Fibroblast of skin of scalp (primary cell): ENCODE measurements at places on chromosomes 12 and 14.

DNA sequence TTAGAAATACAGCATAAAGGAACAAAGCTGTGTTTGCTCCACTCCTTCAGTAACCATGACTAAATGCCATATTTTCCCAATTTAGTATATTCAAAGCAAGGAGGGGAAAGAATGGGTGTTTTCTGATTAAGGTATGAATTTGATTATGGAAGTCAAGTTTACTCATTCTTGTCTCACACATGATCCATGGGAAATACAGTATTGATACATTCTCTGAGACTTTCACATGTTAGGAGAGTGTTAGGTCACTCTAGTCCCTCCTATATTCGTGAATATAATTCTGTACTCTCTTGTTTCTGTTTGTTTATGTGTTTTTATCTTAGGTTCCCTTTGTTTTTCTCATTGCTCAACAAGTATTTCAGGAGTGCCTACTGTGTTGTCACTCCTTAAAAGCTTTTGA lies 42.4 kb downstream of the TTLL5 start:
- no peak for DNase-seq

DNA sequence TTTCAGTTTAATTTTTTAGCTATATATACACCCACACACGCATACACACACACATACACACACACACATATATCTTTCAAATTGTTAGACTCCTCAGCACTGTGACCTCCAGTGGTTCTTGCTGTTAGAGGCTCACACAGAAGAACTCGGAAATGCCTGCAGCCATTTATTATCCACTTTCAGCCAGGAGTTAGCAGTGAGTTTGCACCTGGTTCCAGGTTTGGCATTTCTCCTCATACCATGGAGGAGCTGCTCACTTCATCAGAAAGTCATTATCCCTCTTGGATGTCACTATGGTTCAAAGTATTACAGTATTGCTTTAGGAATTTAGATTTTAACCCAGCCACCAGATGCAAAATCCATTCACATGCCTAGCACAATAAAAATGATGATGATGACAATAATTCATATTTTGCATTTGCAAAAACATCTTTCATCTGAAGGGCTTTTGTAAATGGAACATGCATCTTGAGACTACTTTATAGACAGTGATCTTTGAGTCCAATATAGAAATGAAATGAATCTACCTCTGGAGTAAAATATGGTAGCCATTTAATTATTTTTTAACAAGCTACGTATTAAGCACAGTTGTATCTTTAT lies 42.3 kb downstream of the NPAS3 start:
- DNase-seq = no peak

- no peak for DNase-seq
Measured at GRCh38 chr12:28824193-28824846, 324.8 kb upstream of the FAR2 start.

DNA sequence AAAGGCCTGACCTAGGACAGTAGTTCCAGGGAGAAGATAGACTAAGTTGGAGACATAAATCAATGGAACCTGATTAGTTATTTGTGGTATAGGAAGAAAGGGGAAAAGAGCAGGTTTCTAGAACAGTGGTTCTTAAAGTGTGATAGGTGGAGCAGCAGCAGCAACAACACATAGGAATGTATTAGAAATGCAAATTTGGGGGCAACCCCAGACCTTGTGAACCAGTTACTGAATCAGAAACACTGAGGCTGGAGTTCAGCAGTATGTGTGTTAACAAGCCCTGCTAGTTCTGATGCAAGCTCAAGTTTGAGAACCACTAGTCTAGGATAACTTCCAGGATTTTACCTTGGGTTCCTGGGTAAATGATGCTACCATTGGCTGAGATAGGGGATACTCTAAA lies 308.7 kb downstream of the EMP1 start:
- no peak for DNase-seq

DNA sequence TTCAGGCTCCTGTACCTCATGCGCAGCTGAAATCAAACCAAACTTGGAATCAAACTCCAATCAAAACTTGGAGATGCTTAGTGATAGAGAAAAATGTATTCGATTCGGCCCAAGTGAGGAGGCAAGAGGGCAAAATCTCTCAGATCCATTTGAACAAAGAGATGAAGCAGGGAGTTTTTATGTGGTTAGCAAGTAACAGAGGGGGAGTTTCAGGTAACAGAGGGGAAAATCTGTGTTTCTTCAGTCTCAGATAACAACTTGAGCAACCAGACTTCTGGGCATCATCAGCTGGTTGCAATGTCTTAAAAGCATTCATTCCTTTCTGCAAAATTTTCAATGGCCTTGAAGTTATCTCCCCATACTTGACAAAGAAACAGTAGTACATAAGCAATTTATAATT lies 245.1 kb upstream of the AVPR1A start:
- DNase-seq = no peak

DNA sequence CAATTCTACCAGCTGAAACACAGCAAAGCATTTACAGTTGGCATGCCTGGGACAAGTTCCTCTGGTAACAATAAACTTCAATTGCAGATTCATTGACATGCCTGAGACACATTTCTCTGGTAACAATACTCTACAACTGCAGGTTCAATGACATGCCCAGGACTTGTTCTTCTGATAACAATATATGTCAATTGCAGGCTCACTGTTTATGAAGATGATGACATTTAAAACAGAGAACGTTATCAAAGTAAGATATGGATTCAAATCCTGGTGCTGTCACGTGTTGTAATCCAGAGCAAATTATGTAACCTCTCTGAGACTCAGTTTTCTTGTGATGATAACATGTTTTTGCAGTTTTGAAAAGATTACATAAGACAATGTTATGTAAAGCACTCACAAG lies 20.5 kb downstream of the KITLG start:
- DNase-seq = no peak

DNA sequence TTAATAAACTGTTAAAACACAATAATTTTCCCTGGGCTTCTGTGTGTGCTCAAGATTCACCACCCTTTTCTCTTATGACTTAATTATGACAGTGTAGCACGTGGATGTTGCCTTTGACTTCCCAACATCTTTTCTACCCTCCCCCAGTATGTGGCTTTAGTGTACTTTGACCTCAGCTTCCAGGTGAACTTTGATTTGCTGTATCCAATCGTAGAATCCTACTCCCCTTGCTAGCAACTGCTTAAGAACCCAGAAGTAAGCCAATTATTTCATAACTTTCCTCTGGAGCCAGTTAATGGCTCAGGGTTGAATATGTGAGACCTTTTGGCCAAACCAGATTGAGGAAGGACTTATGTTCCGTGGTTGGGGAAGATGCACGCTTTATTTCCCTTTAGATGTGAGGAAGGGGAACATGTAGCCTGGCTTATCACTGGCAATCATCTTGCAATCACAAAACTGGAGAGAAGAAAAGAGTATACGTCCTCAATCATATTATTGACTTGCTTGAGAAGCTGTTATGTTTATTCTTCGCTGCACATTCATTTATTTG lies 259.6 kb upstream of the ATP2B1 start:
- no peak for DNase-seq

DNA sequence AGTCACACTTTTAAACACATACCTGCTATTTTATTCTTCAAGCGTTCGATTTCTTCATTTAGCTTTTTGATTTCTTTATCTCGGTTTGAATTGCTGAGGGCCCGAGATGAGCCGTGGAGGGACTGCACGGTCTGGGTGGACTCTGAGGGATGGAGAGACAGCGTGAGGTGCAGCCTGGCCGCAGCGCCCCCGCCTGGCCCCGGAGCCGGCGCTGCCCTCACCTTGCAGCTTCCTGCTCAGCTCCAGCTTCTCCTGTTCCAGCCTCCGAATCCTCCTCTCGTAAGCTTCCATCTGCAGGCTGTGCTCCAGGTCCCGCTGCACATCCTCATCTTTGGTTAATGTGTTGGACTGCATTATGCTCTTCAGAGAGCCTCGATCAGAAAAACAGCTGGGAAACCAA lies 53.2 kb downstream of the AMN start:
- no peak for DNase-seq

DNA sequence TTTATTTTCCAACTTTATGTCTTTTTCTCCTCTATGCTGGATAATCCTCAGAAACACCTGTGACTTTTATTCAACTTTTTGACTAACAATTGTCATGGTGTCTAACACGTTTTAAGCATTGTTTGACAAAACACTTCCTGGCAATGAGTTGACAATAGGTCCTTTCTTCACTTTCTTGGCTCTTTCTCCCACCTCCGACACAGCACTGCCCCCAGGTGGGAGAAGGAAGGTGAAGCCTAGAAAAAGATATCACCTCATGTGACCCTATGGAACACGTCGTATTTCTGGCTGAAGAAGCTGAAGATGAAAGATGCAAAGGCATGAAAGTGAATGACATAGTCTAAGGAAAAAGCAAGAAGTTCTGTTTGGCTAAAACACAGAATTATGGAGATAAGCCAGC lies 430.0 kb downstream of the ETNK1 start:
- DNase-seq = peak; percentile 3

DNA sequence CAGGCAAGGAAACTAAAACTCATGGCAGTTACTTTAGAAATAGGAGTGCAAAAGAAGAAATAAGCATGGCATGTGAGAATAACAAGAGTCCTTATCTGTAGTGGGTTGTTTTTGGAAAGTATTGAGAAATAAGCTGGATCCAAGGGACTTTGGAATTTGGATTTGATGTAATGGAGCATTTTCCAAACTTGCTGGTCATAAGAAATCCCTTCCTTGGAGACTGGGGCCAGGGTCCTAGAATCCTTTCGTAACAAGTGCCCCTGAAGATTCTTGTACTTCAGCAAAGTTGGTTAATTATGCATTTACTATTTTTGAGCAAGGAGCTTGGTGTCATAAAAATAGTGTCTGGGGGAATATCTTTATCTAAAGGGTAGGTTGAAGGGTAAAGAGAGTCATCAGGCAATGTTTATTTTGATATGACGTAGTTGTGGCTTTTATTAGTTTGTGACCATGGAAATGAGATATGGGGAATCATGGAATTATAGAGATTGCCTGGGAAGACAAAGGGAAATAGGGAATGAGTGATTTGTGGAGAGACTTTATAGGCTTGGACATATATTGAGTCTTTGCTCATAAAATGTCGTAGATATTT lies 53.9 kb downstream of the WNK1 start:
- no peak for DNase-seq

DNA sequence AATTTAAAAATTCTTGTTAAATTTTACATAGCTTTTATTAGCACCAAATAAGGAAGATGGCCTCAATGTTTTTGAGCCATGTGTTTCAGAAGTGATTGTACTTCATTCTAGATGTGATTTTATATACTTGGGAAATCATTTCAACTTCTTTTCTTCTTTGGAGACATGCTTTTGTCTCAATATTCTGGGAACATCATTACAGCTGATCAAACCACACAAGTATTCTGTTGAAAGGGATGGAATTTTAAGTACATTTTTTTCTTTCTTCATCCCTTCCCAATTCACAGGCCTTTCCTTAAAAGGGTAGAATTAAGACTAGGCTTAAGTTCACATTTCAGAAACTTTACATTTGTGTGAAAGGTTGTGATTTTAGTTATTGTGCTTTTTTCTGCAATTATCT lies 66.4 kb downstream of the PAPOLA start:
- peak; percentile 62 for DNase-seq

- DNase-seq = no peak
Measured at GRCh38 chr14:92644171-92644969, 104.1 kb downstream of the LGMN start.

- no peak for DNase-seq
Measured at GRCh38 chr12:112380663-112381405, 1.4 kb downstream of the HECTD4 start.

GRCh38 chr12:65126482-65126881 lies 5.4 kb upstream of the WIF1 start:
- no peak for DNase-seq
